ENCODE measurements at places on chromosomes 6 and 20.

DNA sequence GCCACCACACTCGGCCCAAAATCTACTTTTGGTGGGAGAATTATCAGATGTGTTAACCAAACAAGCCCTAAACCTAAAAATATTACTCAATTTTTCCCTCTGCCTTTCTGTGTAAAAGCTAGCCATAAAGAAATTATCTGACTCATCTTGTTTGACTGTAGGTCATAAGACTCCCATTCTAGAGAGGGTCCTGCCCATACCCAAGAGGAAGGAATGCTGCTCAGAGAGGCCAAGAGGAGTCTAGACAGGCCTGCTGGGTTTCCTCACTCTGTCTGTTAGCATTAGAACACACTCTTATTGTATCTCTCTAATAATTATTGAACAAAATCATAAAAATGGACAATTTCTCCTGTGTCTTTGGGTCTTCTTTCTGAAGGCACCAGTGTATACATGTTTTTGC lies 26.1 kb downstream of the C6orf141 start:
- DNase-seq = no peak

- DNase-seq = no peak
Observed at GRCh38 chr6:109332748-109333147, 49.5 kb downstream of the CD164 start.

GRCh38 chr20:43389839-43390626 lies 67.7 kb upstream of the SRSF6 start:
- DNase-seq = no peak

DNA sequence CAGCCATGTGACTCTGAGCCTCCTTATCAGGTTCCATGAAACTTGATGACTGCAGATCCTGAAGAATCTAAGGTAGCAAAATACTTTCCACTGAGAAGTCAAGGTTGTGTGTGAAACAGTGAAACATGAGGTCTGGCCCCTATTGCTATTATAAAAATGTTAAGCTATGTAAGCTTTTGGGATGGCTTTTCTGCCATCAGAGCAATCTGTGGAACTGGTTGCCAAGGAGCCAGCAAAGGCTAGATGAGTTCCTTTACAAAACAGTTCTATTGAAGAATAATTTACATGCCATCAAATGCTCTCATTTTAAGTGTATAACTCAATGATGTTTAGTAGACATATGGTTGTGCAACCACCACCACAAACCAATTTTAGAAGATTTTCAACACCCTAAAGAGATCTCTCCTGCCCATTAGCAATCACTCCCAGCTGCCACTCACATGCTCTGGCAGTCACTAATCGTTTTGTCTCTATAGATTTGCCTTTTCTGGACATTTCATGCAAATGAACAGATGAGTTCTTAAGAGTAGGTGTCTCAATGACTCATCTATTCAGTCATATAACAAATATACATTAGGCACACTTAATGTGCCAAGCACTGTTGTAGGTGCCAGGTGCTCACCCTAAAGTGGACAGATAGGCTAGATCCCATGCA lies 19.9 kb upstream of the MEP1A start:
- DNase-seq = no peak

DNA sequence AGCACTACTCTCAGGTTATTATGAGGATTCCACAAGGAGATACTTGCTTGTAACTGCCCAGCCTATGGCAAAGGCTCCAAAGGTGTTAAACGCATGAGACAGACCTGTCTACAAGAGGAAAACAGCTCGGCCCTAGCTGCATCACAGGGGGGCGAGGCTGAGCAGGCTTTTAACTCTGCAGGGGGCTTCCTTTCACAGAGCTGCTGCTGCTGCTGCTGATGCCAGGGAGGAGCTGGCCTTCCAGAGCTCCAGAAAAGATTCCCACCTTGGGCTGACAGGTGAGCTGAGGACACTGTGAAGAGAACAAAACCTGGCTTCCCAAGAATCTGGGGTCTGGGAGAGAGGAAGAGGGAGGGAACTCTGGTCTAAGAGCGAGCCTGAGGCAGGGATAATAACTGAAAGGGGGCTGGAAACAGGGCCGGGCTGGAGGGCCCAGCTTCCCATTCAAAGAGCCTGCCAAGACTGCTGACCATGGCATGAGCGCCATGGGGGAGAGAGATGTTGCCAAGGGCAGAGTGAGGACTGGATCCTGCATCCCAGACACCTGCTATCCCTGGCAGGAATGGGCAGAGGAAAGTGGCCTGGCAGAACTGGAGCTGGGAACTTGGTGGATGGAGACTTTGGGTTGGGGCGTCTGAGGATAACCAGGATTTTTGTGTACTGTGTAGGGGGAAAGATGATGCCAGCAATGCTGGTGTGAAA lies 211.1 kb upstream of the LRFN2 start:
- DNase-seq = no peak

DNA sequence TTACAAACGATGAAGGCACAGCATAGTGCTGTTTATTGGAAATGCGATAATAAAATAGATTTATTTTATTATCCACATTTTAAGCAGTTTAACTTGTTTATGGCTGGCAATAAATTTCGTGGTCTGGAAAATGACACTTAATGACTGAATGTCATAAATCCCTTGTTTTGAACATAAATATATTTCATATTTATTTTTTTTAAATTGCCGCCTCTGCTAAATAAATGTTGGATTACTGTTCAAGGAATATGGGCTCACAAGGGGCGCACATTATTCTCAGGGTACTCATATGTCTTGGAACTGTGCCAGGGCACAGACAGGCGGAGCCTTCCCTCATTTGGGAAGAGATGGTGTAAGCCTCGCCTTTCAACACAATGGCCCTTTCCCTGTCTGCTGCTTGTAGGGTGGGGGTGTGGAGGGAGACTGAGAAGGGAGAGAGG lies 134.3 kb downstream of the PXDC1 start:
- no peak for DNase-seq

GRCh38 chr6:134585517-134585873 lies 267.6 kb upstream of the SGK1 start:
- DNase-seq = no peak
